Activated CD4-positive, alpha-beta memory T cell treated with anti-CD3 and anti-CD28 coated beads, Interleukin-2, amount 10 ng/mL, durations not matched to agents 7 days and 5 days (primary cell): ENCODE measurements at places on chromosomes 2 and 18. TPM values are rescaled to one million over a fixed set of nuclear protein-coding genes. Genes with fewer than 3 reads are reported as not detected.

The AQP12A gene
- total RNA-seq, result not detected

The CHRND gene
- not detected for total RNA-seq

DNA sequence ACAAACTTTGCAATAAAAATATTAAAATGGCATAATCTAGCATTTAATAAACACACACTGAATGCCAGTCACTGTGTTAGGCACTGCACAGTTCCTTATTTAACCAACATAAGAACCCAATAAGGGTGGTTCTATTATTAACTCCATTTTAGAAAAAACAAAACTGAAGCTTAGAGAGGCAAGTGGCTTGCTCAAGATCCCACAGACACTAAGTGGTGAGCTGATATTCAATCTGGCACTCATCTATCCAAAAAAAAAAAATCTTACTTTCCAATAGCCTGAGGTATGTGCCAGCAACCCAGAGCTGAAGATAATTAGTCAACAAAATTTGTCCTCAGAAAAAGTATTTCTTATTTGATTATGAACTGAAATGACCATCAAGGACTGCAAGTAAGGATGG, 799 bp downstream of the CYTIP start:
- H3K36me3 ChIP-seq, result peaks cover 58% of the 10 kb centered on the region
- DNase-seq, result no peak
- peak overlapping the region; percentile 91 for H3K4me3 ChIP-seq
- H3K27me3 ChIP-seq, result no peaks in the 10 kb centered on the region
- H3K4me1 ChIP-seq, result peaks cover 34% of the 10 kb centered on the region

- no peak overlapping the region for H3K4me3 ChIP-seq
- DNase-seq, result no peak
- peaks cover 10% of the 10 kb centered on the region for H3K27me3 ChIP-seq
- peaks cover 5% of the 10 kb centered on the region for H3K36me3 ChIP-seq
Measured at GRCh38 chr2:37569986-37570679, 101.3 kb downstream of the CDC42EP3 start.

- no peak for DNase-seq
- H3K27ac ChIP-seq, result no peak overlapping the region
- H3K4me3 ChIP-seq, result no peak overlapping the region
- H3K27me3 ChIP-seq, result no peaks in the 10 kb centered on the region
- H3K36me3 ChIP-seq, result peaks cover 39% of the 10 kb centered on the region
- H3K4me1 ChIP-seq, result peaks cover 60% of the 10 kb centered on the region
Measured at GRCh38 chr2:96197546-96198255, 10.9 kb downstream of the STARD7 start.

GRCh38 chr2:176494949-176495353, 225.7 kb downstream of the MTX2 start:
- H3K36me3 ChIP-seq, result no peaks in the 10 kb centered on the region
- peaks cover 6% of the 10 kb centered on the region for H3K4me1 ChIP-seq
- no peak overlapping the region for H3K4me3 ChIP-seq
- peaks cover 37% of the 10 kb centered on the region for H3K27me3 ChIP-seq

- no peak overlapping the region for H3K4me3 ChIP-seq
- no peaks in the 10 kb centered on the region for H3K36me3 ChIP-seq
- H3K27me3 ChIP-seq, result no peaks in the 10 kb centered on the region
- DNase-seq, result no peak
- no peaks in the 10 kb centered on the region for H3K4me1 ChIP-seq
Measured at GRCh38 chr18:72986103-72986502, 118.3 kb upstream of the NETO1 start.

GRCh38 chr2:32825291-32825712, 121.5 kb upstream of the LTBP1 start:
- no peak overlapping the region for H3K27ac ChIP-seq
- no peak for DNase-seq
- no peak overlapping the region for H3K4me3 ChIP-seq
